ENCODE measurements at places on chromosomes 3 and 15.

- DNase-seq = no peak
Observed at GRCh38 chr3:112349557-112349956, 16.6 kb downstream of the CD200 start.

- no peak for DNase-seq
Observed at GRCh38 chr3:78338405-78338804, 1298.5 kb downstream of the ROBO2 start.

- DNase-seq = no peak
Observed at GRCh38 chr3:189369636-189370035, 197.9 kb downstream of the TPRG1 start.

GRCh38 chr3:77068808-77069207 is 28.9 kb downstream of the ROBO2 start:
- no peak for DNase-seq

- no peak for DNase-seq
Observed at GRCh38 chr3:69389520-69390248, 3.8 kb upstream of the FRMD4B start.

DNA sequence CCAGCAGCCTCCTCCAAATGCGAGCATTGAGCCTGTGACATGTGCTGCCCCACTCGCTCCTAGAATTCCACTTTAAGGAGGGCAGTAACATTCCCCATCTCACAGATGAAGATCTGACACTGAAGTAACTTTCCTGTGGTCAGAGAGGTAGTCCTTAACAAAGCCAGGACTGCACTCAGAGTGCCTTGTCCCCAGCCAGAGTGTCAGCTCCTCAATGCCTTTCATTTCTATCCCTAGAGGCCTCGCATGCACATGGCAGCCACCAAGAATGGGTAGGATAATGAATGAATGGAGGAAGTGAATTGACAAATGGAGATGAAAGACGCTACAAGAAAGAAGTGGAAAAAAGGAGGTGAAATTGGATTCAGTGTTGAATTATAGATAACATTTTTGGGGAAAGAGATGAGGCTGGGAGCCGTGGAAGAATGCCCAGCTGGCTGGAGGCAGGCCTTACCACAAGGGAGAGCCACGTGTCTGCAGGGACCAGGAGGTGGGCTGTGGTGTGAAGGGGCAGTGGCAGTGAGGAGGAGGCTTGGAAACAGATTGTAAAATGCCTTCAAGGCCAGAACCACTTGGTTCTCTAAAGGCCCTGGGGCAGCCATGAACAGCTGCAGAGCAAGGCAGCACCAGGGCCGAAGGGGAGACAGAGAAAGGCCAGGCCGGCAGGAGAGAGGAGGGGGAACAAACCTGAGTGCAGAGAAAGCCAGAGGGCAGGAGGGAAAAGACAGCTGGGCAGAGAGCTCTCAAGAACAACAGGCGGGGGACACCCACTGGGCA is 10.4 kb downstream of the CFAP92 start:
- no peak for DNase-seq

DNA sequence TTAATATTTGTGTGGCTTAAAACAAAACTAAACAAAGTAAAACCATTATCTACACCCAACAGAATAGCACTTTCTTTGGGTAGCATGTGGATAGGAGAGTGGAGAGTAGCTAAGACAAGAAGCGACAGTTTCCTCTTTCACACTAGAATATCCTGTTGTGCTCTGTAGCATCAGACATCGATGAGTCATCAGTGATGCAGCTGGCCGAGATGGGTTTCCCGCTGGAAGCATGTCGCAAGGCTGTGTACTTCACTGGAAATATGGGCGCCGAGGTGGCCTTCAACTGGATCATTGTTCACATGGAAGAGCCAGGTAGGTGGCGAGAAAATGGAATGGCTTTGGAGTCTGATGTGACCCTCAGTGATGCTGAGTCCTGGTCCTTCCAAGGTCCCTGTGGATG is 108.1 kb downstream of the USP13 start:
- DNase-seq = no peak

- DNase-seq = no peak
Observed at GRCh38 chr15:25240461-25241021, 198.3 kb downstream of the UBE3A start.

DNA sequence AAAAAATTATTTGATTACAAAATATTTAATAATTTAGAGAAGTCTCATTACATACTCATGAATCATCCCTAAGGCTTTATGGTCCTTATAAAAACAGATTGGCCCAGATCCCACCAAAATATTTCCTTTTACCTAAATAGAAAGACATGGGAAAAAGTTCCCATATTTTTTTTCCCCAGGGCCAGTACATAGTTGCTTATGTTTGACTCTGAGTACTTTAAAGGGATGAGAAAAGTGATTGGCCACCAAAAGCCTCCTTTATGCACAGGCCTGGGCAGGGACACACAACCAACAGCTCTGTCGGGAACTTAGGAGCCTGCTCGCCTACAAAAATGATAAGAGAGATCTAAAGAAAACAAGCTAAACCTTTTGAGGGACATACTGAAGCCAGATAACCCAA is 22.3 kb downstream of the KCNAB1 start:
- no peak for DNase-seq

GRCh38 chr3:149575961-149576564 is 81.8 kb downstream of the WWTR1 start:
- DNase-seq = no peak

DNA sequence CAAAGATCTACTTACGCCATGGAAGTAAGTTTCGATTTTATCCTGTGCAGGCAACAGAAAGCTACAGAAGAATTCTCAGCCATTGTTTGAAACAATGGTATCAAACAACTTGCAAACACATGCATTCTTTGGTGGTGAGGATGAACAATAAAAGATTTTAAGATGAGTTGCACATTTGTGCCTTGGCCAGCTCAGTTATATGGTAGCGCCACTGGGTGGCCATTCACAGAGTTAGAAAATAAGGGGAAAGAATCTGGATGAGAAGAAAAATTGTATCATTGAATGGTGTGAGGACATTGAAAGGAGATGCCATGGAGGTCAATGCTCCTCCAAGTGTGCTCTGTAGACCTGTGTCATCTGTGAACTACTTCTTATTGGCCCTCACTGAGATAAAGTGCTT is 11.6 kb downstream of the CADPS start:
- no peak for DNase-seq

- DNase-seq = no peak
Observed at GRCh38 chr3:194373028-194373427, 3.5 kb upstream of the LRRC15 start.

GRCh38 chr3:56590814-56591213 is 33.8 kb downstream of the CCDC66 start:
- no peak for DNase-seq

GRCh38 chr15:38672273-38672672 is 107.7 kb upstream of the RASGRP1 start:
- no peak for DNase-seq

GRCh38 chr3:115898656-115899410 is 275.5 kb downstream of the GAP43 start:
- DNase-seq = no peak

DNA sequence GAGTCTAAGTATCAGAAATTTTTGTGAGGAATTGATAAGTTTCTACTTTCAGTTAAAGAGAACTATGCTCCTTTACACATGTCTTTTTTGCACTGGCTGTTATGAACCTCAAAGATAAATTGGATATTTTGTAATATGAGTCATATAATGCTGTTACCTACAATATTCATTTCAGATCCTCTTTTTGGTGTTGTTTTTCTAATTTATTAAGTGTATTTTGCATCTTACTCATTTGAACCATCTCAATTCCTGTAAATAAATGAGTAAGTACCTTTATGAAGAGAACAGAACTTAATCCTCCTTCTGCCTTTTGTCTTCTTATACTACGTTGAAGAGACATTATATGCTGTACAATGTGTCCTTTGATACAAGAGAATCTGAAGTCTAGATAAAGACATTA is 74.4 kb downstream of the ZIC1 start:
- DNase-seq = no peak

DNA sequence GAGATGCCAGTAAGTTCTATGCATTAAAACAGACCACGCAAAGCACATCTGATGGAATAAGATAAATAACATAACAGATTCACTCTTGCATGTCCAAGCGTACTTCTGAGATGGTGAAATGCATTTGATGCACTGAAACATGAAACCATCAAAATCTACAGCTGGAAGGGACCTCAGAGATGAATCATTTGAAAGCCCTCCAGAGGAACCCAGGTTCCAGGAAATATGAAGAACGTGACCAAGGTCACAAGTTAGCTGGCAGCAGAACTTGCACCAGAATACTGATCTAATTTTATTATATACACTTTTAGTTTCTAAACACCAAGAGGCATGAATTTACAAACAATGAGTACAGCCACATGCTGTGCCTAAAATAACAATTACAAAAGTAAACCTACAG is 957.1 kb downstream of the FHIT start:
- no peak for DNase-seq

DNA sequence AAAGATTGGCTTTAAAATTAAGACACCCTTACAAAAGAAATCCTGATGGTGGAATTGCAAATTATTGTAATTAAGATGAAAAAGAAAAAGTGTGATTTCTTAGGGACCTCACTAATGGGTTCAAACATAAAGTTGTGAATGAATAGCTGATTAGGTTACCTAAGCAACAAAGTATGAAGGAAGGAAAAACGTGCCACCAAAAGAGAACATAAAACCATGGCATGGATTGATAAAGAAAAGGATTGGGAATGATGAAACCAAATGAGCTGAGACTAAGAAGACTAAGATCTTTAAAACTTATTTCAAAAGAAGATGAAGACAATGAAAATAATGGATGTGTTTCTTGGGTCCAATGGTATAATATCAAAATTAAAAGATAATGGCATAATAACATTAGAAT is 32.2 kb upstream of the GUCA1C start:
- no peak for DNase-seq

- DNase-seq = no peak
Observed at GRCh38 chr15:74178326-74179100, 5.0 kb downstream of the ISLR start.

DNA sequence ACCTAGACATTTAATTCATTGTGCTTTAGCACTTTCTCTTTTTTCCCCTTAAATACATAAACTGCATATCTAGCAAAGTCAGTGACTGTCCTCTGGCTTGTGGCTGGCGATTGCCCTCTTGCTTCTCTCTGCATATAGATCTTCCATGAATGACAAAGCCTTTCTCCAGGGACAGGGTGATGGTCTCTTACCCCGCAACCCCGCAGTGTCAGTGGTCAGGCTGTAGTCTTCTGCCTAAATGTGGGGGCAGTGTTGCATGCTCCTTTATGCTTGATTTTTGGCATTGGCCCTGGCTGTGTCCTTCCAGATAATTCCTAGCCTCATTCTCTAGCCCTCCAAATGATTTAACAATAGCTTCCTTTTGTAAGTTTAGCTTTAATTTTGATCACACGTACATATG is 407.8 kb downstream of the GABRB3 start:
- no peak for DNase-seq

DNA sequence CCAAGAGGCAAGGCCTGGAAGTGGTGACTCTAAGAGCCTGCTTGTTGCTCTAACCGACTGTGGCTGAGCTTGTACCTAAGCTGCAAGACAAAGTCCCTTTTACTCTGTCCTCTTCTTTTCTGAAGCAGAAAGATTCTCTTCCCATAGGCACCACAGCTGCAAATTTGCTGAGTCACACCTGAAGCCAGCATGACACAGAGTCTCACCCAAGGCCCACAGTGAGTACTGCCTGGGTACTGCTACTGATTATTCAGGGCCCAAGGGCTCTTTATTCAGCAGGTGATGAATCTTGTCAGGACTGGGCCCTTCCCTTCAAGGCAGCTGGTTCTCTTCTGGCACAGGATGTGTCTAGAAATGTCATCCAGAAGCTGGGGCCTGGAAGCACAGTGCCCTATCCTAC is 18.9 kb upstream of the TIGIT start:
- no peak for DNase-seq

DNA sequence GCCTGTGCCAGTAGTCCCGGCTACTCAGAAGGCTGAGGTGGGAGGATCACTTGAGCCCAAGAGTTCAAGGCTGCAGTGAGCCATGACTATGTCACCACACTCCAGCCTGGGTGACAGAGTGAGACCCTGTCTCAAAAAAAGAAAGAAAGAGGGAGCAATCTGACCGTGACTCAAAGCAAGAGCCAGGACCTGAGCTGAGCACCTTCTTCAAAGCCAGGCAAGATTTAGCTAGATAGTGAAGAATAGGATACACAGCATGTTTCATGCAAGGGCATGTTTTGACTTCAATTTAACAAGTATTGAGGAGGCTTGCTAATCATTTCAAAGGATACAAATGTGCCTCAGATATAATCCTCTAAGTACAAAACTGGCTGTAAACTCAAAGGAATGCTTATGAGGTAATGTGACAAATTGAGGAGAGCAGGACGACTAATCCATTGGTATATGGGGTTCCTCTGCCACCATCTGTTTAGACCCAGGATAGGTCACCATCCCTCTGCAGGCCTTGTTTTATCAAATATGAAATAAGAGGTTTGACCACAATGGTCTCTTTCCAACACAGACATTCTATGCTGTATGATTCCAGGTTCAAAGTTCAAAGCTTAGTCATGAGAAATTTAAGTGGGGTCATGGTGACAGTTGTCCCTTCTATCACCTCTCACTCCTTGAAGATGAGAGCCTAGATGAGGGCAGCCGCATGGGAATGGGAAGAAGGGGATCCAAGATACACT is 33.2 kb downstream of the RAB27A start:
- no peak for DNase-seq

DNA sequence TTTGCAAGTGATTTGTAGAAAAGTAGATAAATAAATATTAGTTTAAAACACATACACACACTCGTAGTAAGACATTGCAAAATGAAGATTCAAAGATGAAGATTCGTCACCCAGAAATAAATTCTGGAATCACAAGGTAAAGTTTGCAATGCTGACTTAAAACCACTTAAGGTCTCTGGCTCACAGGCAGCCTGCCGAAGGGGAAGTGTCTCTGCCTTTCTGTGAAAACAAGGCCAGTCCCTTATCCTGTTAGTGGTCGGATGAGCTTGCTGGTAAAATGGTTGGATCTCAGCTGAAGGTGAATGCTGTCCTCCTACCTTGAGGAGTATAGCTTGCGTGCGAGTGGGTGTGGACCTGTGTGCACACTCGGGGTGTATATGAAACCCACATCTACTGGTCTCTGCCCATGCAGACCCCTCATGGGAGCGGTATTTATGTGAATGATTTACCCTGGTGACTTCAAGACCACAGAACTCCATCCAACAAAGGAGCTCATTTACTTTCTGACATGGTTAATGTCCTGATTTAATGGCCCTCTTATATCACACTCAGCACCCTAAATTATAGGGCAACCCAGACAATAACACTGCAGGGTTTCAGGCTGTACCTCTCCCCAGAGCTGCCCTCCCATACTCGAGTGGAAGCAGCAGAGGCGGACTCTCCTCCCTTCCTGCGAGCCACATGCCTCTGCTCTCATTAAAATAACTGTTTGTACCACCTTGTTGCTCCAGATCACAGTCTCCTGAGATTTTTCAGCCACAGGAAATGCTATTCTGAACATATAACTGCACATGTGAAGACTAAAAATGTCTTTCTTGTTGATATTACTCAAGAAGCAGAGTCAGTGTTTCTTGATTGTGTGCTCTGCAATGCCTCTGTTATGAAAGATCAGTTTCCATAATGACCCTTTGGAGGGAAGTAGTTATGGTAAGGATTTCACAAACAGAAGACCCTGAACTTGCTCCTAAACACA is 45.9 kb upstream of the ALDH1A3 start:
- no peak for DNase-seq

- DNase-seq = no peak
Observed at GRCh38 chr3:16316847-16317560, 52.0 kb downstream of the OXNAD1 start.
